ENCODE measurements at places on chromosomes 6 and 20. TPM values are rescaled to one million over a fixed set of nuclear protein-coding genes. Genes with fewer than 3 reads are reported as not detected.

The MMP24 gene
- 1.7 TPM for total RNA-seq

The ECT2L gene
- total RNA-seq: 0.39 TPM

The BCKDHB gene
- total RNA-seq: 27.7 TPM

The KCNK5 gene
- not detected for total RNA-seq

The LRRC1 gene
- 38.1 TPM for total RNA-seq

The NDUFAF5 gene
- total RNA-seq: 15.3 TPM

The PMEPA1 gene
- 10.2 TPM for total RNA-seq

The DAAM2 gene
- total RNA-seq: 0.22 TPM

All from placental epithelial cell (primary cell).